ENCODE measurements at places on chromosomes 5 and 9. TPM values are rescaled to one million over a fixed set of nuclear protein-coding genes. Genes with fewer than 3 reads are reported as not detected.
A peak's percentile ranks its signal among the peaks of the same experiment; 100 is the strongest.

The SMIM33 gene
- total RNA-seq: not detected

GRCh38 chr9:21854594-21854993 is 52.2 kb downstream of the MTAP start:
- no peak for DNase-seq

The DAPK1 gene
- 0.55 TPM for total RNA-seq

GRCh38 chr9:89864257-89864656 is 259.4 kb downstream of the GADD45G start:
- DNase-seq: no peak

The SNCAIP gene
- not detected for total RNA-seq

GRCh38 chr9:24095246-24095645 is 269.2 kb upstream of the ELAVL2 start:
- DNase-seq: no peak

The AMBP gene
- not detected for total RNA-seq

The TERT gene
- total RNA-seq: 0.14 TPM

The OCLN gene
- total RNA-seq: 4.7 TPM

- peak; percentile 7 for DNase-seq
Measured at GRCh38 chr9:112112941-112113681, 62.0 kb downstream of the SUSD1 start.

The PCDHGA5 gene
- total RNA-seq: 0.30 TPM

DNA sequence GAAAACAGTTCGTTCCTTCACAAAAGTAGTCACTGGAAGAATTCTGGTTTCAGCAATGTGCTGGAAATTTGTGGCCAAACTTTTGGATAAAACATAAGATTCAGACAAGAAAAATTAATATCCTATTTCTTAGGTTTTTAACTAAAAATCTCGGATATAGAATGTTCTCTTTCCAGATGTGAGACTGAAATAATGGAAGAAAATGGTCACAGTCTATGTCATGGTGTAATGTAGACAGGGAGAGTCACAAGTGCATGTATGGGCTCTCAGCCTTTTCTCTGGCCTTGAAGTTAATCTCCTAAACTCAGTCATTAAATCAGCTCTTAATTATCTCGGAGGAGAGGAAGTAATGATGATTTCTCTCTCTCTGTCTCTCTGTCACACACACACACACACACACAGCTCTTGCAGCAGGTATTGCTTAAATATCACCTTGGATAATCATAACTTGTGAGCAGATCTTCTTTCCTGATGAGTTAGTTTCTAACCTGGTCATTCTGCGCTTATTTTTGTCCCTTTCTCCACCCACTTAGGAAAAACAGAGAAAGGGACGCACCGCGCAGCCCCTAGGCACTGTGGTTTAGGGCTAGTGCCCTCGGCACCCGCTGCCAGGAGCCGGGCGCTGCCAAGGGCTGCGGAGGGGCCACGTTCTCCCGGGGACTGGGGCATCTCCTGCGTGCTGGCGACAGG is 672 bp upstream of the ITGA2 start:
- DNase-seq: no peak

All from naive thymus-derived CD8-positive, alpha-beta T cell (primary cell).